Calu3 (cell line): ENCODE measurements at places on chromosomes 7 and 10. TPM values are rescaled to one million over a fixed set of nuclear protein-coding genes. Genes with fewer than 3 reads are reported as not detected.

DNA sequence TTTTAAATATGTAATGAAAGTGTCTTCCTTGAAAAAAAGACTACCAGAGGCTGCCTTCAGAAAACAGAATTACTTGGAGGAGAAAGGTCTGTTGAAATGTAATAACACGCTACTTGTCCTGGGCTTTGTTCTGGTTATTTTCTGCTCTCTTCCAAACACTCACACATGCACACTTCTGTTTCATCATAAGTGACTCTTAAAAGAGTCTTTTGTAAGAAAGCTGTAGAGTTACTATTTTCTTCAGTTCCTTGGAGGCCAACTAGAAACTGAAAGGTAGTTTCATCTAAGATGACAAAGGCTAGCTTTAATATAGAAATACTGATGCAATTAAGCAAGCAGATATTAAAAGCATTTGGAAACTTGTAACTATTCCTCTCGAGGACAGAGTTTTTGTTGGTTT, 39.1 kb downstream of the TASOR2 start:
- DNase-seq, result no peak

DNA sequence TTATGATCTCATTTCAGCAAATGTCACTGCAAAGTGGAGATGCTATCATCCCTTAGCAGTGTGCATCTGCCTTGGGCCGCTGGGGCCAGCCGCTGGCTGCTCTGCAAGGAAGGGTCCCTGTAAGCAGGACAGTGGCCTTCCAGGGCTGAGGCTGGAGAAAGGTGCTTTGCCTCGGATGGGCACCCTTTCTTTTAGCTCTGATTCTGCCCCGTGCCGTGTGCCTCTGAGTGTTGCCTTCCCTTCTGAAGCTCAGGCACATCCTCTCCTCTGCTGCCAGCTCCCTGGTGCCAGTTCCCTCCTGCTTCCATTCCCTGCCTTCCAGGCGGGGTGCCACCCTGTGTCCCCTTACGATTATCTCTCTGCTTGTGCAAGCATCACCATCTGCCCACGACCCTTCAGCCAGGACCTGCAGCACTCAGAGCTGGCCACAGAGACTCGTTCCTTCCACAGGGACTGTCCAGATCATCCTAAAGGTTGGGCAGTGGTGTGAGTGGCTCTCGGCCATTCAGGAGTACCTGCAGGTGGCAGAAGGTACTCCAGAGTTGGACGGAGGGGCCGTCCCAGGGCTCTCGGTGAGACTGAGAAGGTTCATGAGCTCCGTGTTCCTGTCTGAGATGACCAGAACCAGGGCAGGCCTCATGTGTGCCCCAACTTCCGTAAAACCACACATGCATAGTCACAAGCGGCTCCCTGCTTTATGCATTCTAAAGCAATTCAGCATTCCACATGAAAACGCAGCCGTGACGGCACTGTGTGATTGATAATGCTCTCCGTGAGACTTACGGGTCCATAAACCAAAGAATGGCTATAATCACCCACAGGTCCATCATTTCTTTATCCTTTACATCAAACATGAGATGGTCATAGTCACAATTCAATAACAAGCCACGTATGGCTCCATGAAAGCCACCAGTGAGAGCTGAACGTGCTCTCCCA, 371.4 kb downstream of the DNAJB6 start:
- no peak for DNase-seq

- no peak for DNase-seq
These were observed 7.0 kb upstream of the SERPINE1 start for GRCh38 chr7:101119876-101120275.

DNA sequence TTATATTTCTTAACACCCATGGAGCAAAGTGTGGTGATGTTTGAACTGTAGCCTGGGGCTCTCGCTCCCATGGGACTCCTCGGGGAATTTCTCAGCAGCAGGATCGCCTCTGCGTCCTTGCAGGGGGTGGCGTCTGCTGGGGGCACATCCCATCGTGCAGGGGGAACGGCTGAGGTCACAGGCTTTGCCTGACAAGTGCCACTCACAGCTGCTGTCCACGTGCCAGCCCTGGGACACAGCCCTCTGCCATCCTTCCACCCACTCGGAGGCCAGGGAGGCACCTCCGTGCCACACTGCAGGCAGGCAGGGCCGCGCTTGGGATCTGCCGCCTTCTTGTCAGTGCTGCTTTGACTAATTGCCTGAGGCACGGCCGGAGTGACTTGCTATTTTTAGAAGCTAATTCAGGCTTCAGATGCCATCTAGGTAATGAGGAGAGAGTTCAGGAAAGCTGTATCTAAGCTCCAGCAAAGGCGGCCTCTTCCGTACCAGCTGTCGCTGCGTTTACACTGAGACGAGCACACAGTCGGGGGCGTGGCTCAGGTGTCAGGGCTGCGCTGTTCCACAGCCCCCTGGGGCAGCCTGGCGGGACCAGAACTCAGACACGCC, 45.7 kb downstream of the PITRM1 start:
- no peak for DNase-seq

DNA sequence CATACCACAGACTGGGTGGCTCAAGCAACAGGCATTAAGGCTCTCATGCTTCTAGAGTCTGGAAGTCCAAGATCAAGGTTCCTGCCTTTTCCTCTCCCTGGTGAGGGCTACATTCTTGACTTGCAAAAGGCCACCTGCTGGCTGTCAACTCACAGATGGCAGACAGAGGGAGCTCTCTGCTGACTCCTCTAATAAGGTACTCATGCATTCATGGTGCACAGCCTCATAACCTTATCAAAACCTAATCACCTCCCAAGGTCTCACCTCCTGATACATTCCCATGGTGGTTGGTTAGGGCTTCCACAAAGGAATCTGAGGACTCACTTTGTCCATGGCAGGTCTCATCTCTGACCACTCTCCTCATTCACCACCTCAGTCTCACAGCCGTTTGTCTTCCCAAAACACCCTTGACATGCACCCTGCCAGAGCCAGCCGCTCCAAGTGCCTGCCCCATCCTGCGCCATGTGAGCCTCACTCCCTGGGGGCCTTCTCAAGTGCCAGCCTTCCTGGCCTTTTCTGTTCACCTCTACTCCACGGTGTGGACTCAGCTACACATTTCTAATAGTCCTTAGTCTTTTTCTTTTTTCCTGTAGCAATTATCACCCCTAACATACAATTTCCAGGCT, 400.3 kb upstream of the ADARB2 start:
- peak; percentile 8 for DNase-seq

DNA sequence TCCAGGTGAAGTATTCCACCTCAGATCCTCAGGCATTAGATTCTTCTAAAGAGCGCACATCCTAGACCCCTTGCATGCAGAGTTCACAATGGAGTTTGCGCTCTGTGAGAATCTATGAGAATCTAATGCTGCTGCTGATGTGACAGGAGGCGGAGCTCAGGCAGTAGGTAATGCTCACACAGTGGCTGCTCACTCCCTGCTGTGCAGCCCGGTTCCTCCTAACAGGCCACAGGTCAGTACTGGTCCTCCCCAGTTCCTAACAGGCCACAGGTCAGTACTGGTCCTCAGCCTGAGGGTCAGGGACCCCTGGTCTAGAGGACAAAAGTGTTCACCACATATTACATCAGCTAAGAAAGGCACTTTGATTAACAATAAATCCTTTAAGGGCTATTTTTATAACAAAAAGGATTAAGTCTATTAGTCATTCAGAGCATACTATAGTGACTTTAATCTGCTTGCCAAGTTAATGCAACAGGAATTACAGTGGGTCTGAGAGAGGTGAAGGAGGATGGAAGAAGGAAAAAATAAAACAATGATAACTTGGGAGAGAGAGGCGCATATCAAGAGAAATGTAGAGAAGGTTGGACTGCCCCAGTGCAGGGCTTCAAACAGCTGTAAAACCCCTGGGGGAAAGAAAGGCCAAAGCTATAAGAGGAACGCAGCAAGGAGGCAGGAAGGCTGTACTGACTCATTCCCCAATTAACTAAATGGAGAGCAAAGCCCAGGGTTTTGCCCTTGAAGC, 49.2 kb downstream of the CUL2 start:
- DNase-seq, result no peak

DNA sequence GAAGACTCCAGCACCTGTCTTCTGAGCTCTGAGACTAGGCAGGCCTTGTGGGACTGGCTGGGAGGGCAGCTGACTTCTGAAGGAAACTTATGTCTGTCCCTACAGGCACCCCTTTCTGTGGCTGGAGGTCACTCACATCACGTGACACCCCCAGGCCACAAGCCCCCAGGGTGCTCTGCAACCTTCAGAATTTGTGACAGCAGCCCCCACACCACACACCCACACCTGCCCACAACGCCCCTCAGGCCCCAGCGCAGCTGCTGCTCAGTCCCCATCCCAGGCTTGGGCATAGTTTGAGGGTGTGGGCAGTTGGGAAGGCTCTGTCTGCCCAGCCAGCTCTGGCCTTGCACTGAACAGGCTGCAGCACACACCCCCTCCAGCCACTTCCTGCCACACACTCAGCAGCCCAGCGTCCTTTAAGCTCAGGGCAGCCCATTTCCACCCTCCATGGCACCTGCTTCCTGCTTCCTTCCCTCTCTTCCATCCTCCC, 80.0 kb upstream of the UNC5B start:
- DNase-seq, result no peak

GRCh38 chr7:26399736-26400135, 108.1 kb downstream of the SNX10 start:
- DNase-seq, result no peak

- DNase-seq, result peak; percentile 53
These were observed 386 bp downstream of the ABHD11 start for GRCh38 chr7:73738220-73738611.

DNA sequence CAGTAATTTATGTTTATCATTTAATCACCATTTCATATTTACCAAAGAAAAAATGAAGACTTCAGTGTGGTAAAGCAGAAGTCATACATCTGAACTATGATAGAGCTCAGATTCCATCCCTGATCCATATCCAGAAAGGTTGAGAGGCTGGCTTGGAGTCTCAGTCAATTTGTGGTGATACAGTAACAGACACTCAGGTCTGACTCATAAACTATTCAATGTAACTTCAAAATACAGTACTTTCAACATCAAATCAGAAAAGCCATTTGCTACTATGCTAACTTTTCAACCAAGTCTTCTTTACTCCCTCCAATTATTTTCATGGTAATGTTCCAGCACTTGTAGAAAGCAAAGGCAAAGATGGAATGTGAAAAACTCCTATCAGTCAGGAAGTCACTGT, 190.4 kb downstream of the HDAC9 start:
- no peak for DNase-seq

- DNase-seq, result no peak
These were observed 106.7 kb upstream of the CAV2 start for GRCh38 chr7:116392806-116393205.

TEX36 gene
- total RNA-seq, result not detected in 2 replicates
